PC-9 (cell line): ENCODE measurements at places on chromosomes 2 and 18.

- DNase-seq, result peak; percentile 9
Measured at GRCh38 chr2:26537069-26537825, 59.3 kb upstream of the OTOF start.

DNA sequence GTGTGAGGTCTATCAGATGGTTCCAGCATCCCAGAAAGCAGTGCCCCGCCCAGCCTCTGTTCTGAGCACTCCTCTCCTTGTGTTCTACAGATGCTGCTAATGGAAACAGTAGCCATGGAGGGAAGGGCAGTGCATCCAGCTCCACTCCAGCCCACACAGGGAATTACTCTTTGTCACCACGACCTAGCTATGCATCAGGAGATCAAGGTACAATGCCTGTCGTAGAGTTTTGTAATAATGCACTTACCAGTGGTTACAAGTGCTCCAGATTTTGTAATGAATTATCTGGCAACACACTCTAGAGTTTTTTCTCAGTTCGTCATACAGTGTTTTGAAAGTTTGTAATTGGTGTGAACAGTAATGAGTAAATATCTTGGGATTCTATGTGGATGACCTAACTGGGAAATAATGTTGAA lies 161.1 kb downstream of the ESCO1 start:
- peak; percentile 94 for DNase-seq

GRCh38 chr2:56749152-56749752 lies 565.5 kb downstream of the CCDC85A start:
- no peak for DNase-seq

DNA sequence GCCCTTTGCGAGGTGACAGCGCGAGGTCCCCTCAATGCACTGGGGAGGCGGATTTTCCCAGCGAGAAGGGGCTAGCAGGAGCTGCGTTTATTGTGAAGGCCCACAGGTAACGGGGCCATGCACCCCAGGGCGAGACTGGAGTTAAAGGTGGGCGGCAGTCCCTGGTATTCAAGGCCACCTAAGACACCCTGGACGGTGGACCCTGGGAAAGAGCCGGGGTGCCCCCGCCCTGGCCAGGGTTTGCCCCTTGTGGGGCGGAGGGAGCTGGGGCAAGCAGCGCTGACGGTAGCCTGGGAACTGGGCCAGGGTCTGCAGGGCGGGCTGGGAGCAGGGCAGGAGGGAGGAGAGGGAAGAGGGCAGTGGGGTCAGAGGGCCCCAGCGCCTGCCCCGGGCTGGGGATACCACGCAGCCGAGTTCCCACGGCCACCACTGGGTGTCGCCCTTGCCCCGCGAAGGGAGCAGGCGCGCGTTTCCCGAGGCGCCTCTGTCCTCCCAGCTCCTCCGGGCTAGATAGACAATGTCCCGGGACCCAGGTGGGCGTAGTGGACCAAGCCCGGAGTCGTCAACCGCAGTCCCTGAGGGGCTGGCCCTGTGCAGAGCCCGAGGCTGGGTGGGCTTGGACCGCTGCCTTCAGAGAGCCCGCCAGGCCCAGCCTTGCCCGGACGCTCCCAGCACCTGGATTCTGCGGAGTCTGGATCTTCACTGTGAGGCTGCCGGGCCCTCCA lies 80.2 kb downstream of the SMAD4 start:
- DNase-seq, result no peak

DNA sequence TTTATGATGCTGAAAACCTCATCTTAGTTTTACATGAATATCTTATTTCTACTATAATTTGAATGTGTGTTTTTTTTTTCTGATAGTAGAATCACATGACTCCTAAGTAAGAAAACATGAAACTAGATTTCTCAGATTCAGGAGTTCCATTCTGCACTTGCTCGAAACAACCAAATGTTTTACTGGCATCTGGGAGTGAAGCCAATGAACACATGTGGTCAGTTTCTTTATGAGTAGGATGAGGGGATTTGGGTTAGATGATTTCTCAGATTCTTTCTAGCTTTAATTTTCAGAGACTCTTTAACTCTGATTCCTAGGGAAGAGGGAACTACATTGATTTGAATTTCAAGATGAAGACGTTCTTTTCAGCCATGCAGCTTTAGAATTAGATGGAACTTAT lies 225.0 kb upstream of the NT5C1B start:
- DNase-seq, result no peak

- DNase-seq, result no peak
Measured at GRCh38 chr2:147980940-147981528, 39.5 kb downstream of the ORC4 start.

- DNase-seq, result no peak
Measured at GRCh38 chr2:126616606-126617069, 39.3 kb upstream of the GYPC start.

GRCh38 chr2:9249020-9249800 lies 42.6 kb downstream of the ASAP2 start:
- DNase-seq, result no peak

- no peak for DNase-seq
Measured at GRCh38 chr2:212299333-212299732, 239.3 kb downstream of the ERBB4 start.

DNA sequence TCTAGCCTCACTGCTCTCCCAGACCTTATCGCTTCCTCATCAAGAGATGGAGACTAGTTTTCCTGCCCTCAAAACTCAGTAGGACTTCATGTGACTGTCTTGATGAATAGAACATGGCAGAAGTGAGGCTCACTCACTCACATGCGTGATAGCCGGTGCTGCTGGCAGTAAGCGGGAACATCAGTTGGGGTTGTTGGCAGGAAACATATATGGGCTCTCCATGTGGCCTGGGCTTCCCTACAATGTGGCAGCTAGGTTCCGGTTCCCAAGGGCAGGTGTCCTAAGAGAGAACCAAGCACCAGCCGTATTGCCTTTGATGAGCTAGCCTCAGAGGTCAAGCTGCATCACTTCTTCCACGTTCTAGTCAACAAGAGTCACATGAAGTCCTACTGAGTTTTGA lies 15.2 kb upstream of the FAHD2A start:
- DNase-seq, result no peak

- DNase-seq, result peak; percentile 82
Measured at GRCh38 chr2:156430980-156431358, 5.2 kb upstream of the GPD2 start.

DNA sequence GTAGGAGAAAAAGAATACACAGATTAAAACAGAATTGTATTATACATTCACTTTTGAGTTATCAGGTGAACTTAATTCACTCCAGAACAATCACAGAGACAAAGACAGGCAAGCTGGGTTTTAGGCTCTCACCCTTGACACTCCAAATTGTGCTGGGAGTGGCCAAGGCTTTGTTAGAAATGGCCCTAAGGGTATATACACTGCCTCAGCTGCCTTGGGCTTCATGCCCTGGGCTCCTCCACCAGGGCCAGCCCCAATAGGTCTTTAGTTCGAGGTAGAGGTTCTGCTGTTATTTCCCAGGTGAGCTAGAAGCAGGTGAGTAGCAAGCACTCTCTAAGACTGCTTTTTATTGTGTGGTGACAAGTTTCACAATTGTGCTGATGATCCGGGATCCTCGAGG lies 19.9 kb downstream of the GEMIN6 start:
- DNase-seq, result no peak

DNA sequence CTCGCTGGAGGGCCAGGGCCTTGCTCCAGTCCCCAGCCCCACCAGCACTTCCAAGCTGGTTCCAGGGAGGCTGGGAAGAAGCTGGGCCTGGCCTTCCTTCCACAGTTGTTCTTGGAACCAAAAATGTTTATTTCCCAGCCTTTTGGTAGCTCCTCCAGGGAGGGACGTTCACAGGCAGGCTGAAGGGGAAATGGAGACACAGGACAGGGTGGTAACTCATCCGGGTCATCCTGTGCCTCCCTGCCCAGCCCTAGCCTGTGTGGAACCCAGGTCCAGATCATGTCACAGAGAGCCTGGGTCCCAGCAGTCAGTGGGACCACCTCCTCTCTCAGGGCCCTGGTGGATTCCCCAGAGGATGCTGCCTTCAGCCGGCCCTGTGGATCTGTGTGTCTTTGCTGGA lies 12.5 kb upstream of the ARMC9 start:
- DNase-seq, result no peak

DNA sequence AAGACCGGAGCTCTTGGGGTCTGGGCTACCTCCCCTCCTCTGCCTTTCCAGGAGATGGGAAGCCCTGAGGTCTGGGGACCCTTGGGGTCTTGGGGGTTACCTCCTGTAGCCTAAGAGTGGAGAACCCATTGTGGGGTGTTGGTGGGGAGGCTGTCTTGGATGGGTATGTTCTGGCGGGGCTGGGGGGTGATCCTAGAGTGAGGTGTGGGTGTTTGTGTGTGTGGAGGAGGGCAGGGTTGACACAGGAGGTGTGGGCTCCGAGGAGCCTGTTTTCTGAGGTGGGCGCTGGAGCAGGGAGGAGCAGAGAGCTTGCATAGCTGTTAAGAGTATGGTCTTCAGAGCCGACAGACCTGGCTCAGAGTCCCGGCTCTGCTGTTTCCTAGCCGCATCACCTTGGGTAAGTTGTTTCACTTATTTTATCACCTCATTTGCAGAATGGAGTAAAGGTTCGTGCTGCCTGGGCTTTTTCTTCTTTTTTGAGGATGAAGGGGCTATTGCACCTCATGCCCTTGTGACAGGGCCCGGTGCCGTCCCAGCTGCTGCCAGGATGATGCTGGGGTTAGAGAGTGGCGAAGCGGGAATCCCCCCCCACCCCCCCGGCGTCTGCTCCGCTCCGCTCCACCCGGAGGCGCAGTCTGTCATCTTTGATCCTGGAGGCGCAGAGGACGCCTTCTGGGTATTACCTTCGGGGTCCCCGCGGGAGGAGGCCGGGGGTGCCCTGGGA lies 17.2 kb downstream of the TET3 start:
- no peak for DNase-seq

DNA sequence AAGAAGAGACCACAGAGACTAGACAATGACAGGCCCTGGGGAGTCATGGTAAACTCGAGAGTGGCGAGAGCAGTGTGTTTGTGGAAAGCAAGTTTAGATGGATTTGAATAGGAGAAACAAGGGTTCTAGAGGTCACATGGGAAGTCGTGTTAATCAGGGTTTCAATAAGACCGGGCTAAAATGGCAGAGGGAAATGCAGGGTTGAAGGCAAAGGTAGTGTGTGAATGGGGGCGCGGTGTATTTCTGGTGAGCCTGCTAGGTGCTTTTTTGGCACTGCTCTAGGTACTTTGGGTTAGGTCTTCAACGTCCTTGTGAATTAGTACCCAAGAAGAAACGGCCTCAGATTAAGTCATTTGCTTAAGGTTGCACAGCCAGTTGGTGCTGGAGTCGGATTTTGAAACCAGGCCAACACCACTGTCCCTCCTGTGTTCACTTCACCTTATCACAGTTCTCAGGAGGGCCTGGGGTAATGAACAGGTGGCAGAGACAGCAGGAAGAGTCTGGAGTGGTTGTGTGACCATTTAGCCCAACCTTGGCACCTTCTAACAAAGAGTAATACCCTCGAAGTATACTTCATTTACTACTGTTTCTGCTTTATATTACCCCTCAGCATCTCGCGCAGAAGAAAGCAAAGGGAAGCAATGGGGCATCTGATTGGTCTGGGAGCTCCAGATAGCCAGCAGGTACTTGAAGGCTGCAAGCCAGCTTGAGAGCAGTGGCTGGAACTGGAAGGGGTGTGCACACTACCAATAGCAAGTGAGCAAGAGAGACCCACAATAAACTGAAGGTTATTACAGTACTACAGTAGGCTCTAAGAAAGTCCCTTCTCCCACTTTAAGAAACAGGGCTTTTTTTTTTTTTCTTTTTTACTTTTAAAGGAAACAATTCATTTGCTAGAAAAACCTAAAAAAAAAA lies 33.4 kb upstream of the GAREM2 start:
- no peak for DNase-seq

- peak; percentile 36 for DNase-seq
Measured at GRCh38 chr2:201950606-201951005, 83.0 kb upstream of the FZD7 start.

DNA sequence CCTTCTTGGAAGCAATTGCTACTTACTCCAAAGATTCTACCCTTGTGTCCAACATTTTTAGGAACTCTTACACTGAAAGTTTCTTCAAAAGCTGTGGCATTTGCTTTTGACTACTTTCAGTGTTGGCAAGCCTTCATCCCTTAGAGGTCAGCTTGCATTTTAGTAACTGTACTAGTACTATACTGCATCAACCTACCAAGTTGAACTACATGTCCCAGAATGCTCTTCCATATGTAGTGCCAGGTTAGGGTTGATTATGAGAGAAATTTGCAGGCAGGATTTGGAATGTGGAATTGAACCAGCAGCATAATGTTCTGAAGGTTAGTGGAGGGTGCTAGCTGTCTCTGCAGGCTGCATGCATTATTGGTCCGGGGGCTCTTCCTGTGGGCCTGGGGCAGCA lies 218.3 kb upstream of the FBXO11 start:
- no peak for DNase-seq

DNA sequence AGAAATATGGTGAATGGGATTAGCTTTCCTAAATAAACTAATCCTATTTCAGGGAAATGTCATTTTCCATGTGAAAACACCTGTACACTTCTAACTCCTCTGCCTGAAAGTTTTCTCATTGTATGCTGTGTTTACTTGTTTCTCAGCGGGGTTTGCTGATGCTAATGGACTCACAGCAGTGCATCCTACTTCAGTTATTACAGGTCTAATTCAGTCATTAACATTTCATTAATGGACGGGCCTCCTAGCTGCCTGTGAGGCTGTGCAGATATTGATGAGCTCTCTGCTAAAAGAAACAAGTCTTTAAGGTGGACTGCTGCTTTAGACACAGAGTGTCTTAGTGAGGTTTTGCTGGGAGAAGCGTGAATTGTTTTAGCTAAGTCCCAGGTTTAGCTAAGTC lies 1342.0 kb upstream of the ZEB2 start:
- DNase-seq, result no peak

DNA sequence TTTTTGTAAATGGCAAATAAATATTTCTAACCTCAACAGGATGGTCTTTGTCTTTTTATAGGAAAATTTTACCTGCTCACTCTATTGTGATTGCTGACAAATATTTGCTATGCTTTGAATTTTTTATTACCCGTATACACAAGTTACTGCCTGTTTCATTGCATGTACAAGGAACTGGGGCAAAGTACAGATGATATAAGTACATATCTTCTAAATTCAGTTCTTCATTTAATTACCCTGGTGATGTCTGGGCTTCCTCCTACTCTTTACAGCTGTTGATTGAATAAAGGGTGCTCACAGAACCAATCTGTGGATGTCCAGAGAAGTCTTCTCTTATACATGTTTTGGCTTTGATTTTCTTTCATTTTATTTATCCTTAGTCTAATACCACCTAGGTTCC lies 26.5 kb downstream of the KCNE4 start:
- no peak for DNase-seq

GRCh38 chr2:75309596-75310463 lies 110.5 kb upstream of the TACR1 start:
- DNase-seq, result no peak

DNA sequence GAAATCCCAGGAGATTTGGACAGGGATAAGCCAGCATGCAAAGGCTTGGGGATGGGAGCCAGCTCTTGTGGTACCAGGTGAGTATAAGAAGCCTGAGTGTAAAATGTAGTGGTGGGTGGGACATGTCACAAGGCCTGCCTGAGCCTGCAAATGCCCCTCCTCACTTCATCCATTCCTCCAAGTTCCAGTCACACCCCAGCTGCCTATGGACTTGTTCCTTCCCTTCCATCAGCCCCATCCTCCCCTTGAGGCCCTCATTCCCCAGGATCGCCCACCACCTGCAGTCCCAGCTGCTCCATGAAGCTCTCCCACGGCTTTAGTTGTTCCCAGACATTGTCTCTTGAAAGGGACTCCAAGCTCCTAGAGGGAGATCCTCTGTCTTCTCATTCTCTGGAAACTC lies 81.5 kb downstream of the MARCO start:
- no peak for DNase-seq
